Fibroblast of lung (primary cell): ENCODE measurements at places on chromosomes 2 and 18. TPM values are rescaled to one million over a fixed set of nuclear protein-coding genes. Genes with fewer than 3 reads are reported as not detected.

ZNF2 gene
- 11.7 and 11.8 TPM in 2 replicates for total RNA-seq

GRCh38 chr2:34627003-34627402, 1027.9 kb upstream of the FAM98A start:
- no peak for DNase-seq

HMSD gene
- 0.83 TPM in 1 of 2 replicates, not detected in the other for total RNA-seq

INHBB gene
- under 0.01 TPM in 1 of 2 replicates, not detected in the other for total RNA-seq

GRCh38 chr2:196187898-196188458, 16.6 kb upstream of the STK17B start:
- DNase-seq, result no peak

LYG1 gene
- total RNA-seq, result 0.26 and 0.50 TPM in 2 replicates

STARD6 gene
- 0.33 TPM in 1 of 2 replicates, not detected in the other for total RNA-seq

DNA sequence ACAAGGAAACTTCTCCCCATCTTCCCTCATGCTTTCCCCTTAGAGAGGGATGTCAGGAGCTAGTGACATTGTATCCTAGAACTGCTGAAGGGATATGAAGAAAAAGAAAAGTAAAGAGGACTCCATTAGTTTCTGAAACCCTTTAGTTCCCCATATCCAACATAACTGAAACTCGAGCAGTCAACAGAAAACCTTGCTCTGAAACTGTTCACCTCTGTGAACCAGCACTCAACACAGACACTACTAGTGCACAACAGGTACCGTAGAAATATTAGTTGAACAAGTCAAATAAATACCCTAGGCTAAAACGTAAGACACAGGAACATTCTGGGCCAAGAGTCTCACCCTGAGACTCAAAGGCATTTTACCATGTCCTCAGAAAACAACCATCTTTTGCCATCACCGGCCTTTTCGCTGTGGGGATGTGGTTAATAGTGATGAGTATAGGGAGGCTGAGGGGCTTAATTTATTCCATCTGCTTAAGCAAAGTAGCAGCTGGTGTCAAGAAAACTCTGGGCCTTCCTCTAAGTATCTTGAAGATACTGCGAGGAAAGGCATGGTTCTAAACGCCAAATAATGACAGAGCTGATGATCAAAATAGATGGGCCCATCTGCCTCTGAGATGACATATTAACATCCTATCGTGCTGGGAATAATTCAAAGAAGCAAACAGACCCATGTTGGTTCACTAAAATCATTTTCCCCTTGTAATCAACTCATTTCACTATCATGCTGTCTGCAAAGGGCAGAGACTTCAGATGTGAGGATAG, 156.8 kb downstream of the STK39 start:
- DNase-seq, result no peak

RFTN2 gene
- total RNA-seq, result 6.9 and 10.2 TPM in 2 replicates

ABCG5 gene
- not detected in 2 replicates for total RNA-seq

DNA sequence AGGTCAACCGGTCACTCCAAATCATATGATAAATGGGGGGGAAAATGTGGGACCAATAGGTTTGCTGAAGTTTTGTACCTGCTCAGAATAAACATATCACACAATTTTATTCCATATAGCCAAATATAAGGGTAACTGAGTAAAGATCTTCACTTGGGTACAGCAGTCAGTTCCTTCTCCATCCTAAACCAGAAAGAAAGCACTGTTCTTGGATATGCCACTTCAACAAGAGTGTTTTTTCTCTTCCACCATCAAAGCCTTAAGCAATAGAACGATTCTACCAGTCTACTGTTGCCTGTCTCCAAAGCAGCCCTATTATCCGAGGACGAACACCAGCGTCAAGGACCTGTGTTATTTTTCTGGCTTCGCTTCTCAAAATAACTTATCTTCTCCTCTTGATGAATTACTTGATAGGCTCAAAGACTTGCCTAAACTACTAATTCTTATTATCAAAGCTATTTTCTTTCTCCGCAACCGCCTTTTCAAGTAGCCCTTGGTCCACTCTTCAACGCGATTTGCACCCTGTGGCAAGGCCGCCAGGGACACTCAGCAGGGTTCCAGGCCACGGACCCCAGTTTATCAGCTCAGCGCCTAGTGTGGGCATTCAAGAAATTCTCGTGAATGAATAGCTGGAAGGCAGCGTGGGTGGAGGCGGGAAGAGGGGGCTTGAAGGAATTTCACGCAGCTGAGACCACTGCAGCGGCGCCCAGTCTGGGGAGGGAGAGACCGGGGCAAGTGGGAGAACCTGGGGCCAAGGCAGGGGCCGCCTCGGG, 646 bp downstream of the ALS2 start:
- DNase-seq, result no peak

BOLL gene
- total RNA-seq, result not detected in 2 replicates

GRB14 gene
- total RNA-seq, result 0.26 and 0.33 TPM in 2 replicates
